ENCODE measurements at places on chromosomes 16 and 17. TPM values are rescaled to one million over a fixed set of nuclear protein-coding genes. Genes with fewer than 3 reads are reported as not detected.

DNA sequence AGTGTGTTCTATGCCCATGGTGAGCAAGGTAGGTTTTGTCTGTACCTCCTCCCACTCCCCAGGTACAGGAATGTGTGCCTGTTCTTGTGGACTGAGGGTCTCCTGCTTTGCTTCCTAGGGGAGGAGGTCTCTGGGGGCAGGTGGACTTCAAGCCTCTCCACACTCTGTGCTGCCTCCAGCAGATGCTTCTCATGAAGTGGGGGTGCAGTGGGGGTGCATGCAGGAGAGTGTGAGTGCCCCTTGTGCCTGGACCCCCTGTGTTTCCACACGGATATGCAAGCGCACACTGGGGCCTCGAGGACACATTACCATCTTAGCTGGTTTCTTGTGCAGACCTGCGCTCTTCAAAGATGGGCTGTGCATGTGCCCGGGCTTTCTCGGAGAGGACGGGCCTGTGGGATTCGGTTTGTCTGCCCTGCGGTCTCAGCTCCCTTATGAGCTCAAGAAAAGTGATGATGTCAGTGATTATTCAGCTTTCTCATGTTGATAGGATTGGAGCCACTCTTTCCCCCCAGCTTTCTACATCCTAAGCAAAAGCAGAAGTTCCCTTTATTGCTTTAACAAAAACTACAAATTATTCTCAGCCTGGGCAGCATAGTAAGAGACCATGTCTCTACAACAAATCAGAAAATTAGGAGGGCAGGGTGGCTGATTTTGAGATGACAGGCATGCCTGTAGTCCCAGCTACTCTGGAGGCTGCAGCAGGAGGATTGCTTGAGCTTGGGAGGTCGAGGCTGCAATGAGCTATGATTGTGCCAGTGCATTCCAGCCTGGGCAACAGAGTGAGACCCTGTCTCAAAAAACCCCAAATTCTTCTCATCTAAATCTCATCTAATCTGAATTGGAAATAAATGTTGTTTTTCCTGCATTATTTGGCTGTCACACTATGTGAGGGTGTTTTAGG is 86.8 kb downstream of the RPTOR start:
- ATAC-seq = no peak

The MYH11 gene
- 10,459 TPM for total RNA-seq

DNA sequence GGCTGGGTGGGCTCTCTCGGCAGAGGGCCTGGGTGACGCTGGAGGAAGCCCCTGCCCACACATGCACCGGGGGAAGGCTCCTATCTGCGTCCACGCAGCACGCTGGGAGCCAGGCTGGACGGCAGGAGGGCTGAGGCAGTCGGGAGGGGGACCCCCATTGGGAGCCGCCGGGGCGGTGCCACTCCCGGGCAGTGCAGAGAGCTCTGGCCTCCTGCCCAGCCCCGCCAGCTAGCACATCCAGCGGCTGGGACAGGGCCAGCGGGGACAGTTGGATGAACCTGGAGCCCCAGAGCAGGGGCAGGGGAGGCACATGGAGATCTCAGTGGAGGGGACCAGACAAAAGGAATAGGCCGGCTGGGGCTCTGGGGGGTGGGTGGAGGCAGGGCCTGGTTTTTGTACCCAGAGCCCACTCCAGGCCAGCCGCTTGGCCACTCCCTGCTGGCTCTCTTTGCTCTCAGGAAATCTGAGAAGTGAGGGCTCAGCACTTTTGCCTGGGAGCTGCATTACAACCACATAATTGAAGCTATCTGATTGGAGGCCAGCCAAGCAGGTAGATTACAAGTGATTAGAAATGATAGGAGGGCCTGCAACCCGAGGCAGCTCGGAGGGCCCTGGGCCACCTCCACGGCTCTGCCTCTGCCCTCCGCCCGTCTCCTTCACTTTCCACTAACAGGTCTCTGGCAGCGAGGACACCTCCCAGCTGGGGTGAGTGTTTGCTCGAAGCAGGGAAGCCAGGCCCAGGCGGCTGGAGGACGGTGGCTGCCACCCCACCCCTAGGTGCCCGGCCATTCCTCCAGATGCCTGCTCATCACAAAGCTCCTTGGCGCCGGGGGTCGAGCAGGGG is 40.1 kb downstream of the ENGASE start:
- peak; percentile 49 for ATAC-seq

The ZSCAN10 gene
- not detected for total RNA-seq

The KRT31 gene
- not detected for total RNA-seq

The NACA2 gene
- not detected for total RNA-seq
